ENCODE measurements at places on chromosomes 16 and 17.

DNA sequence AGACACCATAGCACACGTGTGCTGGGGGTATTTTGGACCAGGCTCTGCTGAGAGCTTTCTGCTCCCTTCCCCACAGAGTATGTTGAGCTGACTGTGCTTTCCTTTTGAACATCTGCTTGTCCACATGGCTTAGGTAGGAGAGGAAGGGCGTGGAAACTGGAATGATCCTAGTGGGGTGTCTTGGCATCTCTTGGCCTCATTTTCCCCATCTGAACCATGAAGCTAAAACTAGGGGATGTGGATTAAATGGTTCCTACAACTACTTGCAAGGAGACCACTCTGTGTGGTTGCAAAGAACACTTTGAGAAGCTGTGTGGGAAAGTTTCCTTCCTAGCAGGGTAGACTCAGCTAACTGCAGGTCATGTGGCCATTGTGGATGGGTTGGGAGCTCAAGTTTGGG, 6.7 kb upstream of the NLRC5 start:
- DNase-seq: no peak

- no peak for DNase-seq
Measured at GRCh38 chr16:11329071-11329491, 16.2 kb upstream of the RMI2 start.

DNA sequence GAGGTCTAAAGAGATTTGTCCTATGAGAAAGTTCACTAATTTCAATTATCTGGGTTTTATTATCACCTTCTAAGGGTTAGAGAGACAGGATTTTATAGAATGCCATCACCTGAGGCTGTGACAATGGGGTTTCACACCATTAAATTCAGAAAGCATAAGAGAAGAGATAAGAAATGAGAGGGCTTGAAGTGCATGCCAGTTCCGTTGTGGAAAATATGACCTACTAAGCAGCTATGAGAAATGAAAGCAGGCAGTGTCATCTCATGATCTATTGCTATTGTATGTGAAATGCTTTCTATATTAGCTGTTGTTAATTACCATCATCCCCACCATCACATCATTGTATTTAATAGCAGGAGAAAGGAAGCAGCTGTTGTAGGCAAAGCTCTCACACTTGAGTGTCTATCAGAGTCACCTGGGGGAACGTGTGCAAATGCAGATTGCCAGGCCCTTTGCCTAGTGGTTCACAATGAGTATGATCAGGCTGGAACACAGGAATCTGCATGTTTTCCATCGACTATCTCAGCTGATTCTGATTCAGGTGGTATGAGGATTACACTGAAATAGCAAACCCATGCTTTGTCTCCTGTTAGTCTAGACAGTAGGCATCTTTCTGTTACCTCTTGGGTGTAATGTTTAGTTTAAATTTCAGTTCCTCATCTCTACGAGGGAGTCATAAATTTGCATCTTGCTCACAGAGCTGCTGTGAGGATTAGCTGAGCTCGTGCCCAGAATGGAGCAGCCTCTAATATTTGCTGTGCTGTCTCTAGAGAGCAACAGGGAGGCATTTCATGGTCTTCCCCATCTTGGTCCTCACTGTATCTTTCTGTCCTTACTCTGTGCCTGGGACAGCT, 256.4 kb downstream of the CDH13 start:
- no peak for DNase-seq

GRCh38 chr16:3580686-3581085, 3.5 kb upstream of the NLRC3 start:
- no peak for DNase-seq

DNA sequence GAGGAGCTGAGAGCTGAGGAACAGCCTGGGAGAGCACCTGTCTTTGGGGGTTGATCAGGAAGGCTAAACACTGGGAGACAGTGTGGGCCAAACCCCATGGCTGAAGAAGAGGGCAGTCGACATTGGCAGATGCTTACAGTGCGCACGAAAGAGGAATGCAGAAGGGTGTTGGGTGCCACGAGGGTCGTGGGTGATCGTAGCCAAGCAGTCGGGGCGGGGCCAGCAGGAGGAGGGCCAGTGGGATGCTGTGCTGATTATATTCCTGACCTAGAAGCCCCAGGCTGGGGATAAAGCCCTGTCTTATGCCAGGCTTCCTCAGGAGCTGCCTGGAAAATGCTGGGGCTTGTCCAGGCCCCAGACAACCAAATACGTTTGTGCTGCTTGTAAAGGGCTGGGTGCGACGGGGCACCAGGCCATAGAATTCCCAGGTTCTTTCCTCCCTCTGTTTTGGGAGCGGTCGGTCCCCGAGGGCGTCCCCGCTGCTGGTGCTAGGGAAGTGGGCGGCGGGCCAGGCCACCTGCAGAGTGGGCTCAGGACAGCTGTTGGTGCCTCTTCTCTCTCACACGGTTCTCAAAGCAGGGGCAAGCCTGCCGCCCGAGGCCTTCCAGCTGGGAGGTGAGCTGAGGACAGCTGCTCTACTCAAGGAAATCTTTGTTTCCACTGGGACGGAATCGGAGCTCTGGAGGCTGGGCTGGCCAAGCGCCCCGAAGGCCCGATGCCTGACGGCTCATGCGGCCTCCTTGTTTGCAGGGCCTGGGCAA, 10.0 kb downstream of the C1QTNF1 start:
- DNase-seq: no peak

DNA sequence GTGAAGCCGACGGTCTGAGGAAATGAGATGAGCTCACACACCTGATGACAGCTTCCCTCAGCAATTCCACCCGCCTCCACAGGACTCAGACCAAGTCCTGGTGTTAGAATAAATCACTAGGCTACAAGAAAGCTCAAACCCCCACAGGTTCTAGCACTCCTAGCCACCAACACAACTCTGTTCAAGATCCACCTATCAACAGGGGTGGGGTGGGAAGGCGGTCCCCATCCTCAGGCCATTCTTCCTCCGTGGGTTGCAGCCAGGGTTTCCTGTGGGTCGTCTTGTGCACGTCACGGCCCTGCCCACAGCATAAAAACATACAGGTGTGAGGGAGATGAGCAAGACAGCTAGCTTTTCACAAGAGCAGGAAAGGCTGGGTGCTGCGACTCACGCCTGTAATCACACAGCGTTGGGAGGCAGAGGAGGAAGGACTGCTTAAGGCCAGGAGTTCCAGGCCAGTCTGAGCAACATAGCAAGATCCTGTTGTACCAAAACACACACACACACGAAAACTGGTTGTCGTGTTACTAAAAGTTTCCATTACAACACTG, 81.1 kb downstream of the ANKRD11 start:
- no peak for DNase-seq

DNA sequence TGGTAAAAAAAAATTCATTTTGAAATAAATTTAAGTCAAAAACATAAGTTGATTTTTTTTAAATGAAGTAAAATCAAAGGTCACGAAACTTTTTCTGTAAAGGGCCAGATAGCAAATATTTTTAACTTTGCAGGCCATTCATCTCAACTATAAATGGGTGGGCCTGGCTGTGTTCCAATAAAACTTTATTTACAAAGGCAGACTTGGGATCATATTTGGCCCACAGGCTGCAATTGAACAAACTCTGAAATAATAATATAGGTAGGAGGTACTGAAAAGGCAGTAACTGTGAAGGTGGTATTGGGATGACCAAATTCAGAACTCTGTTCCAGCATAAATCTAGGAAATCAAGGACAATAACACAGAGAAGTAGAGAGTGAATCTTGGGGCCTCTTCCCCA, 12.2 kb upstream of the EMP2 start:
- no peak for DNase-seq

- DNase-seq: peak; percentile 72
Measured at GRCh38 chr17:76138896-76139752, 1.9 kb downstream of the FOXJ1 start.

GRCh38 chr17:1022278-1023024, 25.5 kb downstream of the TIMM22 start:
- no peak for DNase-seq

DNA sequence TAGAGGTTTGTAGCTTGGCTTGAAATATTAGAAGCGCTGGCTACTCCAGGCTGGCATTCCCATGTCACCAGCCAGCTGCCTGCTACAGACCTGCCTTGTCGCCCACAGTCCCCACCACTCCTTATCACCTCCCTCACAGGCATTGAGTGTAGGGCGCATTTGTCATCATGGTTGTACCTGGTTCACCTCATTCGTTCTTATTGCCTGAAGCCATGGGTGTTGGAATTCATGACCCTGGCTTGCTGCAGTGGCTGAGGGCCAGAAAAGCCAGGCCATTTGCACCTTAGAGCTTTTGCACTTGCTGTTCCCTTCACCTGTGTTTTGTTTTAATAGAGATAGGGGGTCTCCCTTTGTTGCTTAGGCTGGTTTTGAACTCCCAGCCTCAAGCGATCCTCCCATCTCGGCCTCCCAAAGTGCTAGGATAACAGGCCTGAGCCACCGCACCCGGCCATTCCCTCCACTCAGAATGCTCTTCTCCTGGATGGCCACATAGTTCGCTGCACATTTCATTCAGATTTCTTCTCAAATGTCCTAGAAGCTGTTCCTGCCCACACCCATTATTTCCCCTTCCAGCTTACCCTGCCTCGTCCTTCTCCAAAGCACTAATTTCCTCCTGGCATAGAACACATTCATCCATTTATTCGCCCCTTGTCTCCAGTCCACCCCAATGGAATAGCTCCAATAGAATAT, 97.6 kb downstream of the C16orf78 start:
- DNase-seq: no peak

DNA sequence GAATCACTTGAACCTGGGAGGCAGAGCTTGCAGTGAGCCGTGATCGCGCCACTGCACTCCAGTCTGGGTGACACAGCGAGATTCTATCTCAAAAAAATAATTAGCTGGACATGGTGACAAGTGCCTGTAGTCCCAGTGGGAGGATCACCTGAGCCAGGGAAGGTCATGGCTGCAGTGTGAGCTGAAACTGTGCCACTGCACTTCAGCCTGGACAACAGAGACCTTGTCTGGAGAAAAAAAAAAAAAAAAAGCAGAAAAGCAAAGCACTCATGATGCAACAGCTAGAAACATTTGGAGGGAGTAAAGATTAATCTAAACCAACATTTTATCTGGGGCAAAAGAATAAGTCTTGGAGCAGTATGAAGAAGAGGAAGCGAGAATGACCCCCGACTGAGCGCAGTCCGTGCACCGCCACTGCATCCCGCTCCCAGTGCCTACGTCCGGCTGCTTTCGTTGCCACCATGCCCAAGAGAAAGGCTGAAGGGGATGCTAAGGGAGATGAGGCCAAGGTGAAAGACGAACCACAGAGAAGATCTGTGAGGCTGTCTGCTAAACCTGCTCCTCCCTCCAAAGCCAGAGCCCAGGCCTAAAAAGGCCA, 8.2 kb downstream of the PRPSAP1 start:
- DNase-seq: peak; percentile 25

GRCh38 chr16:57749101-57749692, 13.6 kb downstream of the KATNB1 start:
- no peak for DNase-seq

DNA sequence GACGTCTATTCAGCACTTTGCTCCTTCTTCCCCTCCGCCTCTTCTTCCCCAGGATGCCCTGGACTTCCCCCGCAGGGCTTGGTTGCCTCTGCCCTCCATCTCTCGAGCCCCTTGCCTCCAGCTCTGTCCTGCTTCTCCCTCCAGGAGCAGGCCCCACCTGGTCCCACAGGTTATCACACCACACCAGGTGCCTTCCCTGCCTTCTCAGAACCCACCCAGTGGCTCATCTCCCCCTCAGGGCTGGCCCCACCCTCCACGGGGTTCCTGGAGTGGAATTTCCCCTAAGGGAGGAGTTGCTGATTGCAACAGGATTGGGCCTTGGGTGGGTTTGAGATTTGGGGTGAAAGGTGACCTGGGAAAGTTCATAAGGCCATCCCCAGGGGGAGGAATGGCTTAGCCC, 49.0 kb upstream of the TAC4 start:
- no peak for DNase-seq

DNA sequence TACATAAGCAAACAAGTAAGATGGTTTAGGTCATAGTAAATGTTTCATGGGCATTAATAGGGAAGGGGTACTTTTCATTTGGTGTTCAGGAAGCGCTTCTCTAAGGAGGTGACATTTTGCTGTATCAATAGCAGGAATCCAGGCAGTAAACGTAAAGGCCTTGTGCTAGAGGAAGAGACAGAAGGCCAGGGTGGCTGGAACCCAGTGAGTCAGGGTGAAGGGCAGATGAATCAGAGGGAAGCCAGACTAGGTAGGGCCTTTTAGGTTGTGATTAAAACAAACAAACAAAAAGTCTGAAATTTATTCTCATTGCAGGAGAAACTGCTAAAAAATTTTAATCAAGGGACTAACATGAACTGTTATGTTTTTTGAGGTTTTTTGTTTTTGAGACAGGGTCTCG, 6.5 kb downstream of the BMERB1 start:
- no peak for DNase-seq

GRCh38 chr17:70863436-70864248, 694.3 kb downstream of the KCNJ2 start:
- peak; percentile 21 for DNase-seq

- peak; percentile 83 for DNase-seq
Measured at GRCh38 chr16:68257906-68258800, 6.2 kb upstream of the SLC7A6 start.

DNA sequence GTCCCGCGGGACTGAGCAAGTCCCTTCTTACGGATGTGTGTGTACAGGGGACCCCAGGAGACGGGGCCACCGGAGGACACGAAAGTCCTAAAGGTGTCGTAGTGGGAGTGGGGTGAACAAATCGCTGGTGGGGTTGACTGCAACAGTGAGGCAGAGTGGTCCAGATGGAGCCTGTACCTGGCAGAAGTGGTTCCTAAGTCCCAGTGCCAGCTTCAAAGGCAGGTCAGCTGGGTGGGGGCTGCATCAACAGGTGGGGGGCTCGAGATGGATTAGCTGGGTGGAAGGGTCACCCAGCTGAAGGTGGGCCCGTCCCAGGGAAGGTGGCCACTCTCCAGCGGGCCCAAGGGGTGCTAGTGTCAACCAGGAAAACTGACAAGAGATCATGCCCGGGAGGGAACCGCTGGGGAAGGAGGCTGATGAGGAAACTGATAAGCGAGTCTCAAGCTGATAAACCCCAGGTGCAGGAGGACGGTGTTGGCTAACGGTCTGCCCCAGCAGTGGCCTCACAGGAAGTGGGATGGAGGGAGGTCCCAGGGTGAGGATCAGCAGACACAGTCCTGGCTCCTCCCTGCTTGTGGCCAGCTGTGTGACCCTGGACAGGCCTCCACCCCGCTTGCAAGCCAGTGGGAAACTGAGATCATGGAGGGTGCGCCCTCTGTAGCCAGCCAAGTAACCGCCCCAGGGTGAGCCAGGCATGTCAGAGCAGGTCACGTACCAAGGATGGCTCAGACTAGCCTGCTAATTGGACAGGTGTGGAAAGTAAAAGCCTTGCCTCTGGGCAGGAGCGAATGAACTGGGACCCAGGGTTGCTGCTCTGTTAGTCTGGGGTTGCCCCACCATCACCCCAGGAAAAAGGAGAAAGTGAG, 1.0 kb downstream of the ORAI3 start:
- DNase-seq: peak; percentile 78

- DNase-seq: peak; percentile 91
Measured at GRCh38 chr16:87383505-87384161, at the start of gene FBXO31. Gene FBXO31, minus strand, starts transcription at chr16:87383776. Its CDS starts 32 bp downstream, at chr16:87383744.

DNA sequence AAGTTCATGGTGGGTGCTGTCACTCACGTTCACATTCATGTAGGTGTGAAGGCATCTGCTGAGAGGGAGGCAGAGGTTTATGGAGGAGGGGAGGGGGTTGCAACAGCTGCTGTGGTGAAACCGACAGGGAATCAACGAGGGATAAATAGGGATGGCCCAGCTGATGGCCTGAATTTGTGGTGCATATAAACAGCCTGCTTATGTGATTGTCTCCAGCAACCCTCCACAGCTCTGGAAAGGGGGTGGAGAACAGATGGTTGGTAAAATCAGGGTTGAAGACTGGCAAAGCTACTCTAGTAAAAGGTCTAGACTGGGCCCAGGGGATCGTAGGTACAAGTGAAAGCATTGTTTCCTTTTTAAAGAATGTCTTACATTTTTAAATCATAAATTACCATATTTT, 53.7 kb downstream of the IQCK start:
- no peak for DNase-seq

- DNase-seq: peak; percentile 83
Measured at GRCh38 chr17:81339534-81340296, 44.6 kb upstream of the SLC38A10 start.
